ENCODE measurements at places on chromosomes 11 and 22.

DNA sequence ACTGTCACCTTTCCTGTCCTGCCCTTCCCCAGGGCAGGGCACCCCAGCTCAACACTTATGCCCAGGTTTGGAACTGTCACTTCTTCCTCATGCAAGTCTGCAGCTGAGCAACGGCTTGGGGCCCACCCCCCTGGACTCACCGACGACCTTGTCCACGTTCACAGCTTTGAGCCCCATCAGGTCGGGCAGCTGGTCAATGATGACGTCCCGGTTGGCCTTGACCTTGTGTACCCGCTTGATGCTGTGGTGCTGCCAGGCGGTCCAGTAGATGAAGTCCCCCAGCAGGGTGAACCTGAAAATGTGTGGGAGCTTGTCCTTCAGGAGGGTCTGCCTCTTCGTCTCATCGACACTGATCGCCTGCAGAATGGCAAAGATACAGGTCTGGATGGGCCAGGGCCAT, 135.0 kb downstream of the CRYBB2 start:
- DNase-seq, result no peak

DNA sequence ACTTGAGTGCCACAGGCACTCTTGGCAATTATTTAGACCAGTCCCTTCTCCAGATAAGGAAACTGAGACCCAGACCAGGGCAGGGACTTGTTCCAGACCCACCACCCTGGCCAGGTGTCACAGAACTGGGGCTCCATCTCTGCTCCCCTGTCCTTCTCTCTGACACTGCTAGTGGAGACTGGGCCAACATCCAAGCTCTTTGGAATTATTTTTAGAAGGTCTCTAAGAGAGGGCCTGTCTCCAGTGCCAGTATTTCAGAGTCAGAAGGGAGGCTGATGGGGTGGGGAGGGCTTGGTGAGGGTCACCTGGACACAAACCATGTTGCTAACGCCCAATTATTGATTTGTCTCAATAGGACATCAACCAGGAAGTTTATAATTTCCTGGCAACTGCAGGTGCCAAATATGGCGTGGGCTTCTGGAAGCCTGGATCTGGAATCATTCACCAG, 32.7 kb downstream of the POLR3H start:
- DNase-seq, result no peak

- no peak for DNase-seq
These were observed 1.2 kb downstream of the RAB6A start for GRCh38 chr11:73759610-73760134.

DNA sequence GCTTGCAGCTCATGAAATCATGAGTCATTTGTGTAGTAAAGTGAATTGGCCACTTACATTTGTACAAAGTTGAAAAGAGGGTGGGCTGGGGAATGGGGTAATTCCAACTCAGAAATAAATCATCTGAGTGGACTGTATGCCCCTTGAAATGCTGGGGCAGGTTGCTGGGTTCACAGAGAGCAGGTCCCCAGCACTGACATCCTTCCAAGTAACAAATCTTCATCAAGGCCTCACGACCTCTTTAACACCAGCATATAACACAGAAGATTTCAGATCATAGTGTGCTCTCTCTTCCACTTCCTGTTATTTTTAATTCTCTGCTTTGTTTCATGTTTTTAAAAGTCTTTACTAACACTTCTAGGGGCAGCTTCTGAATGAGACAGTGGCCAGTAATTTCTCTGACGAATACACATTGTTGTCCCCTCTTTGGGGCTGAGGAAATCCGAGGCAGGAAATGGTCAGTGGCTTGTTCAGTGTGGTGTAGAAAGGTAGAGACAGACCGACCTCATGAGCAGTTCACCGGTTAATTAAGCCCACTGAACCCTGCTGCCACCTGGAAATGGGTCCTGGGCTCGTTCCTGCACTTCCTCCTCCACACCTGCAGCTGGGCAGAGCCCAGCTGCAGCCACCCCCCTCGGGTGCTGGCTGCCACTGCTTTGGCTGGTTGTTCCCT, 127.7 kb downstream of the MAML2 start:
- DNase-seq, result peak; percentile 41

- no peak for DNase-seq
These were observed 628.8 kb upstream of the ANO5 start for GRCh38 chr11:21564095-21564494.

DNA sequence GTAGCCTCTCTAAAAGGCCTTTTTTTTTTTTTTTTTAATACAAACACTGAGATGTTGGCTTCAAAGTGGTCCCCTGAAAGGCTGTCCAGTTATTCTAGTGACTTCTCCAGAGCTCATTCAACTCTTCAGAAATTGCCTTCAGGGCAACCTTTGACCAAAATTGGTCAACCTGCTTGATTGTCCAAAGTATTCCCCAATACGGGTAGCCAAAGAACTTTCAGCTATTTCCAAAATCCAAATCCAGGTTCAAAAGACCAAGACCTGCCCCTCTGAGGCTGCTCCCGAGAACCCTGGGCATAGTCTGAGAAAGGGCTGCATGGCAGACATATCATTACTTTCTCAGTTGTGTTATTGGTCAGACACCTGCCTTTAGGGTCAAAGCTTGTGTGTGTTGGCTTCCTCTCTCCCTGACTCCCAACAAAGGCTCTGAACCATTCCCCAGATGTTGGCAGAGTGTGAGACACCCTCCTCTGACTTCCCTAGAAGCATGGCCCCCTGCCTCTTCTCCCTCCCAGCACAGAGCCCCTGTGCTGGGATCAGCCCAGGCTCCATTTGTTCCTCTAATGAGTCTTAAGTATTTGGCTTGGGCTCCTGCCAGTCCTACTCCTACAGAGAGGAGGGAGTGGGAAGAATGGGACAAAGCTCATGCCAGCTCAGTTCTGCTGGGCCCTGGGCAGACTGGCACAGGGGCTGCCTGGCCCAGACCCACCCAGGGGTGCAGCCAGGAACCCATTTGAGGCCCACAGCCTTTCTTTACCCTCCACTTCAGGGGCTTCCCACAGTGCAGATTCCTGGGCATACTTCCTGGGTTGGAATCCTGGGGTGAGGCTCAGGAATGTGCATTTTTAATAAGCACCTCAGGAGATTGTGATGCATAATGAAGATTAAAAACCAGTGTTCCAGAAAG, 30.3 kb downstream of the TNKS1BP1 start:
- DNase-seq, result no peak

DNA sequence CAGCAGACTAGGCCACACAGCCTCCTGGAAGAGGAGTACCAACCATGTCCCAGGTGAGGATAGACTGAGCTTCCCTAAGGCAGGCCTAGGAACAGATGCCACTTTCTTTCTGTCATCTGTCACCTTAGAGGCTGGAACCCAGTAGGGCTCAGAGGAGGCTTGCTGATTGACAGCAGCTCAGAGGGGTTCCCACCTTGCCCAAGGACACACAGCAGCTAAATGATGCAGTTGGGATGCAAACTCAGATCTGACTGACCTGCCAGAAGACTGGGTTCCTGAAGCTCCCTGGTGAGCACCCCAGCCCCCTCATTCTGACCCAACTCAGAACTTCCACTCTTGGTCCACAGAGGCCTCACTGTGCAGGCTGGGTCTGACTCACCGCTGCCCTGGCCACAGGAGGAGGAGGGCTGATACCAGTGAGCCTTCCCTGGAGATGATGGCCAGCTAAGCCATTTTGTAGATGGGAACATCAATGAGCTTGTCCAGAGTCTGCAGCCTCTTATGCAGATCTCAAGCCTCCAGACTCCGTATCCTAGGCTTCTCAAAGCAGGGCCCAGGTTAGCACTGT, 14.0 kb downstream of the CAPN5 start:
- DNase-seq, result peak; percentile 9

DNA sequence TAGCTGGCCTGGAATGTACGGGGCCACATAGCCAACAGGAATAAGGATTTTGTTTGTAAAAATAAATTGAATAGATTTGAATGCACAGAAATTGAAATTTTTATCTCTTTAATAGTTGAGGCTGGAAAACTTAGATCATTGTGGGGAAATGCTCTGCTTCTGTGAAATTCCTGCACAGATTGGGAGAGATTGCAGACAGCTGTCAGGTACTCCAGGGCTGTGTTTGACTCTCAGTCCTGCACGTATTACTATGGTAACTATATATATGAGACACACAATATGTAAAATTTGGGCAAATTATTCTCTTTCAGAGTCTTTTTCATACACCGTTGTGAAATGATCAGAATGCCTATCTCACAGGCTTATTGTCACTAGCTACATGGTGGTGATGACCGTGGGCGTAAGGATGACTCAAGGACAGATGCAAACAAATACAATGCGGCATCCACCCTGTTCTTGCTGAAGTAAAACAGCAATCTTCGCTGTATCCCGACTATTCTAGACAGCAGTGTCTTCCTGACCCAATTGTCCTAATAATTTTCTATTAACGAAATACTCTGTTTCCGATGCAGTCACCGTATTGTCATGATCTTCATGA, 79.4 kb downstream of the ZC3H12C start:
- DNase-seq, result no peak

GRCh38 chr11:47768101-47768612, 1.0 kb upstream of the FNBP4 start:
- peak; percentile 45 for DNase-seq

DNA sequence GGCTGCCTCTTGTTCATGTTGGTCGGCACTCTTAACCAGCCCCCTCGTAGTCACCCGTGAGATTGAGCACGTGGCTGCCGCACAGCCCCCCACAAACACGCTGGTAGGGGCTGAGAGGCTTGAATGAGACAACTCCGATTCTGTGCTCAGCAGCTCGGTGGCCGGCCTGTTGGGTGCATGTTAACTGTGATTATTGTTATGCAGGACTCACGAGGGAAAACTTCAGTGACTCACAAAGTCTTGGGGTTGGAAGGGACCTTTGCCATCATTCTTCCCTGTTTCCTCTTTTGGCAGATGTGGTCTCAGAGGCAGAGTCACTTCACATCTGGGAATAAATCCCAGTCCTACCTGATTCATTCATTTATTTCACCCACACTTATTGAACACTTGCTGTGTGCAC, 75.2 kb downstream of the ADAMTS15 start:
- no peak for DNase-seq

- DNase-seq, result no peak
These were observed 2.8 kb upstream of the BARX2 start for GRCh38 chr11:129372609-129373488.

- no peak for DNase-seq
These were observed 477.0 kb downstream of the TBC1D22A start for GRCh38 chr22:47239474-47239860.

DNA sequence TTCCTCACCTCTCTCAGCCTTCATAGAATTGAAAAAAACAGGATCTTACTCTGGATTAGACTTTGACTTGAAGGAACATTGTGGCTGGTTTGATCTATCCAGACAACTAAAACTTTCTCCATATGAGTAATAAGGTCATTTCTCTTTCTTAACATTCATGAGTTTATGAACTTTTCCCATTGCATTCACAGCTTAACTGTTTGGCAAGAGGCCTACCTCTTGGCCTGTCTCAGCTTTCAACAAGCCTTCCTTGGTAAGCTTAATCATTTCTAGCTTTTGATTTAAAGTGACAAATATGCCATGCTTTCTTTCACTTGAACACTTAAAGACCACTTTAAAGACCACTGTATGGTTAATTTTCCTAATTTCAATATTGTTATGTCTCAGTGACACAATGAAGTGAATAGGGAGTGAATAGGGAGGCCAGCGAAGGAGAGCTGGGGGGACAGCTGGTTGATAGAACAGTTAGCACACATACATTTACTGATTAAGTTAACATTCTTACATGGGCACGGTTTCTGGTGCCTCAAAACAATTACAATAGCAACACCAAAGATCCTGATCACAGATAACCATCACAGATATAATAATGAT, 17.0 kb downstream of the IMMP1L start:
- no peak for DNase-seq

DNA sequence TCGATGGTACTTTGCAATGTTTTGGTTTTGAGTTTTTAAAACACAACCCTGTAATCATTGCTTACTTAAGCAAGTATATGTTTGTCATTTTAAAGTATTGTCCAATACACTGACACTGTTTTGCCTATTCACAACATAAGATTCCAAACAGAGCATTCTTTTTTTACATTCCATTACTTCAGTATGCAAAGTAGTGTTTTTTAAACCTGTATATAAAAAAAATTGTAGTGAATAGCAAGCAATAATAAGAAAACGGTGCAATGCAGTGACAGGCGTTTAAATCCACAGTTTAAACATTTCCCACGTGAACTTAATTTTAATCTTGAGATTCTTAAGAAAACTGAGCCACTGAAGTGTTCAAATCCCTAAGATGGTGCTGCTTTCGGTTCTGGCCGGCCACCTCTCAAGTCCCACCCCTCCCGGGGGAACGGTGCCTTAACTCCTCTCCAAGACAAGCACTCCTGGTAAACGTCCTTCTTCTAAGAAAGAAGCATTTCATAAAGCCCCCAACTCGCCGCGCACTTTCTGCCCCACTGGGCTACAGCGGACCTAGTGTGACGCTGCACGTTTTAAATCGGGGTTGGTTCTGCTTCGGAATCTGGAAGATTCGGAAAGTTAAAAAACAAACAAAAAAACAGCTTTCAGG, 2.9 kb downstream of the PGR start:
- DNase-seq, result peak; percentile 67

- no peak for DNase-seq
These were observed 199.9 kb downstream of the FAM181B start for GRCh38 chr11:82533628-82534327.

DNA sequence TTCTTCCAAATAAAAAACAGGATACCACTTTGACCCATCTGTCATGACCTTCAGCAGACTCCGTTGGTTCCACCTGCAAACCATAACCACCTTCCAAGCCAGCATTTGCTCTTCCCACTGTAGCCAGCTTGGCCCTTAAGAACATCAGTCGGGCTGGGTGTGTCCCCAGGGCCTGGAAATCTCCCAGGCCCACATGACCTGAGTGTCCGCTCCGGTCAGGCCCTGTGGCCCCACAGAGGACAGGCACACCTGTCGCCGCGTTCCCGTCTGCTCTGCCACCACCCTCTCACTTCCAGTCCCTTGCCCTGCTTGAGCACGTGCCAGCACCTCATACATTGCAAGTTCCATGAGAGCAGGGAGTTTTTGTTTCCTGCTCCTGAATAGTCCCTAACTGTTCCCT, 65.7 kb upstream of the PITPNB start:
- no peak for DNase-seq

- no peak for DNase-seq
These were observed 12.1 kb upstream of the ELFN2 start for GRCh38 chr22:37439347-37439746.

DNA sequence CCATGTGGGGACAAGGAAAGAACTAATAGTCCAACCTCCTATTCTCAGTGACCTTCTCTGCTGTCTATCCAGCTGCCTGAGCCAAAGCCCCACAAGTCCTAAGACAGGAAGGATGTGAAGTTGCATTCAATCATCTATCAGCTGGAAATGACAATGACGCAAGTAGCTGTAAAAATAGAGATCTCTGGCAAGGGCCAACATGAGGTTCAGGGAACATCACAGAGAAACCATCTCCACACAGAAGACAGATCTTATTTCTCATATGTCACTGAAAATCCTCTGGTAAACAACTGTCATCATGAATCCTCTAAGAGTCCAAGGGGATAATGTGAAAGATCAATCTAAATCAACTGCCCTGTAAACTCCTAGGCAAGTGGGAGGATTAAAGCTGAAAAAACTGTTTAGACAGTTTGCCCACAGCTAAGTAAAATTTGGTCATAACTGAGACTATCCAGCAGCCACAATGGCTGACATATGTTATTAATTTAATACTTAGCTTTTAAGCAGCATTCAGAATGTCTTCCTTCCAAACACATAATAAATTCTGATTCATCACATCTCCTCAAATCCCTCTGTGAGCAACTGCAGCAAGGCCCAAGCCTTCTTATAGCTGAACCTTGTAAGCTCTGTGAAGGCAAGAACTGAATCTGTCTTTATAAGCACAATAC, 52.1 kb downstream of the ALG9 start:
- DNase-seq, result peak; percentile 41

GRCh38 chr22:47164514-47165337, 402.3 kb downstream of the TBC1D22A start:
- DNase-seq, result peak; percentile 9

All from uterus (tissue), 4 donors.